ENCODE measurements at places on chromosomes 13 and 19. TPM values are rescaled to one million over a fixed set of nuclear protein-coding genes. Genes with fewer than 3 reads are reported as not detected.
A peak's percentile ranks its signal among the peaks of the same experiment; 100 is the strongest.

GRCh38 chr13:62038214-62038613 is 622.6 kb upstream of the PCDH20 start:
- no peak for DNase-seq

GRCh38 chr13:77448689-77449088 is 86.8 kb upstream of the SCEL start:
- no peak for DNase-seq

DNA sequence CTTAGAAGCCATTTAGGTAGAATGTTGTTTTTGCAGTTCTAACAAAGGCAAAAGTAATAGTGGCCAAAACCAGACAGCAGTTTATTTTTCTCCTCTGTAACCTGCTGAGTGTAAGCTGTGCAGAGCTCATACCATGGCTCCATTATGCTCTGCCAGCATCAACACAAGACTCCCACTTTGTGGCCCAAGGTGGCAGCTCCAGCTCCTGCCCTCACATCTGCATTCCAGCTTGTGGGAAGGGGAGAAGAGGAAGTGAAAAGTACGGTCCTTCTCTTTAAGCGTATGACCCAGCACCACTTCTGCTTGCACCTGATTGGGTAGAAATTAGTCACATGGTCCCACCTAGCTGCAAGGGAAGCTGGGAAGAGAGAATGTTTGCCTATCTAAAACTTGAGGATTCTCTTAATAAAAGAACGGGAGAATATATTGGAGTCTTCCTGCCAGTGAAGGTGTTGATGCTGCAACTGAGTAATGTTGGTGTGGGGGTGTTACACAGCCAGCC is 19.2 kb downstream of the ADGRE1 start:
- no peak for DNase-seq

GRCh38 chr13:51629491-51630287 is 45.4 kb downstream of the WDFY2 start:
- no peak for DNase-seq

GRCh38 chr19:29527500-29528328 is 1.9 kb downstream of the VSTM2B start:
- DNase-seq = no peak

DNA sequence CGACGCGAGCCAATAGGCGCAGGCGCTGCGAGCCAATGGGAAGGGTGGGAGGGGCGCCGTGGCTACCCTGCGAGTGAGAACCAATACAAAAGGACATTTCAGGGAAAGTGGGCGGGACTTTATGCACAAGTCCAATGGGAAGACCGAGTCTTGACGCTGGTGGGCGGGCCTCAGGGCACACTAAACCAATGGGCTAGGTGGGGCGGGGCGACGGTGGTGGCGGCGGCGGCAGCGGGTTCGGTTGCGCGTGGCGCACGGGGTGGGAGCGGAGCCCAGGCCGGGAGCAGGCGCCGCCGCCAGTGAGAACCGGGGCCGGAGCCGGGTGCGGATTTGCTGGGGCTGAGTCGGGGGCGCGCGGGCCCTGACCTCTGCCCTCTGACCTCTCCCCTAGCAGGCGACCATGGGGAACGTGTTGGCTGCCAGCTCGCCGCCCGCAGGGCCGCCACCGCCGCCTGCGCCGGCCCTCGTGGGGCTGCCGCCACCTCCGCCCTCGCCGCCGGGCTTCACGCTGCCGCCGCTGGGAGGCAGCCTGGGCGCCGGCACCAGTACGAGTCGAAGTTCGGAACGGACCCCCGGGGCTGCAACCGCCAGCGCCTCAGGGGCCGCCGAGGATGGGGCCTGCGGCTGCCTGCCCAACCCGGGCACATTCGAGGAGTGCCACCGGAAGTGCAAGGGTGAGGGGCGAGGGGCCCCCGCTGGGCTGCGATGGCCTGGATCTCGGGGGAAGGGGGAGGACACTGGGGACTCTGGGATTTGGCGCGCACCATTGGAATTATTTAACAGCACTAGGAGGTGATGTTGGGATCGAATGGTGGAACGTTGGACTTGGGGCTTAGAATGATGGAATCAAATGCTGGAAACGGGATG is at the start of gene TOMM40:
TOMM40 (plus strand) TSS at position 239 of the 867 bp plus-strand sequence; CDS start at position 401, 162 bp downstream.
- no peak for DNase-seq

DNA sequence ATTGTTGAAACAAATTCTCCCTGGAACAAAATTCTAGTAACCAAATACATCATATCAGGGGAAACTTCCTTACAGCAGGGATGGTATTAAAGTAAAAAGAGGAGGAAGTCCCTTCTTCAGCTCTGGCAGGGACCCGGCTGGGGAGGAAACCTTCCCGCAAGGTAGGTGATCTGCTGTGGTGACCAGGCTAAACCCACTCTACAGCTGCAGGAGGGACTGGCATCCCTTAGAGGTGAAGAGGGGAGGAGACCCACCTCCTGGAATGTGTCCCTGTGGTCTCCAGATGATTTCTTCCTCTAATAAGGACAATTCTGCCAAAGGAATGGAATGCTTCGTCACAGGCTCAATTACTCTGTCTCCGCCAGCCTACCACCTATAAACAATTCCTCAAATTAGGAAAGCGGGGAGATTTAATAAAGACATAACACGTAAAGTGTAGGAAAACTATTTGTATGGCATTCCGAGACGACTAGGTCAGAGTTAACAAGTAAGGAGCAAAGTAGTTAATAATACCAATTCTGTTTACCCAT is 637 bp upstream of the PDS5B start:
- DNase-seq = no peak

- DNase-seq = no peak
Observed at GRCh38 chr13:75643693-75644092, 7.6 kb downstream of the LMO7 start.

DNA sequence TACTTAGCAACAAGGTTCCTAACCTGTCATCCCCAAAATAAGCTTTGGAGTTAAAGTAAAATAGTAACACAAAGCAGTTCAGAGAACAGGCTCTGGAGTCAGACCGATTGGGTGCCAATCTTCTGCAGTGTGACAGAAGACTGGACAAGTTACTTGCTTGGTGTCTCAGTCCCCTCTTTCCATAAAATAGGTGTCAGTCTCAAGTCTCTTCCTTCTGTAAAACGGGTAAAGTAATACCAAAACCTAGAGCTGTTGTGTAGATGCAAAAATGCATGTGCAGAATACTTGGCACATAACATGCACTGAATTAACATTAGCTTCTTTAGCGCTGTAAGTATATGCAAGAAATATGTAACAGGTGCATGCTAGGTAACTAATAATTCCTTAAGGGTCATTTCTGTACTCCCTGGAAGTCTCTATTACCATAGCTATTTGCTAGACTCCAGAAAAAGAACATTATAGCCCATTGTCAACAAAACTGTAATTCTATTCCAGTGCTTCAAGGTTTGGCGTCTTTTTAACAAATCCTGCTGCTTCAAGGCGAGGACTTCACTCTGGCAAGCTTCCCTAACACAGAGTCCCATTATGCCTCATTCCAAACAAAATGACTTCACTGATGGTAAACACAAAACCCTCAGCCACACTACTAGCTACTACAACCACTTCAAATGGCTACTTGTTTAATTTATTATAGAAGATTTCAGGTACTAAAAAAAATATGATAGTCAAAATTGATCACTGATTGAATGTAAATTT is 32.8 kb downstream of the ELF1 start:
- DNase-seq = peak; percentile 64

DNA sequence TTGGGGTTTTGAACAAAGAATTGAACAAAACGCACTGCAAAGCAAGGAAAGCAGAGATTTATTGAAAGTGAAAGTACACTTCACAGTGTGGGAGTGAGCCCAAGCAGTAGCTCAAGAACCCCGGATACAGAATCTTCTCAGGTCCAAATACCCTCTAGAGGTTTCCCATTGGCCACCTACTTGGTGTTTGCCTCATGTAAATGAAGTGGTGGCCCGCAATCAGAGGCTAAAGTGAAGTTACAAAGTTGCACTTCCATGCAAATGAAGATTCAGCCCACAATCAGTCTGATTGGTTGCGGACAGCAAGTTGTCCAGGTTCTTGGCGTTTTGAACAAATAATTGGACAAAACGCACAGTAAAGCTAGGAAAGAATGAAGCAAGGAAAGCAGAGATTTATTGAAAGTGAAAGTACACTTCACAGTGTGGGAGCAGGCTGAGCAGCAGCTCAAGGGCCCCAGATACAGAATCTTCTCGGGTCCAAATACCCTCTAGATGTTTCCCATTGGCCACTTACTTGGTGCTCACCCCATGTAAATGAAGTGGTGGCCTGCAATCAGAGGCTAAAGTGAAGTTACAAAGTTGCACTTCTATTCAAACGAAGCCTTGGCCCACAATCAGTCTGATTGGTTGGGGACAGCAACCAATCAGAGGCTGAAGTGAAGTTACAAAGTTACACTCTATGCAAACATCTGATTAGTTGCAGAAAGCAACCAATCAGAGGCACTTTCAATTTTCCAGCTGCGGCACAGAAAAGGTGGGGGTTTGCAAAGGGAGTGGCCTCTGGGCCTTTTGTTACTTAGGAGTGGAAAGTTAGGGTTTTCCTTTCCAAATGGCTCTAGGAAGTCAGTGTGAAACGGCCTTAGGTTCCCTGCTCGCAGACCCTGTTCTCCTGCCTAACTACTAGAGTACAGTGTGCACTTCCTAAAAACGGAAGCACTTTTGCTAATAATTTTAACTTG is 4.8 kb upstream of the TM9SF2 start:
- DNase-seq = no peak

DNA sequence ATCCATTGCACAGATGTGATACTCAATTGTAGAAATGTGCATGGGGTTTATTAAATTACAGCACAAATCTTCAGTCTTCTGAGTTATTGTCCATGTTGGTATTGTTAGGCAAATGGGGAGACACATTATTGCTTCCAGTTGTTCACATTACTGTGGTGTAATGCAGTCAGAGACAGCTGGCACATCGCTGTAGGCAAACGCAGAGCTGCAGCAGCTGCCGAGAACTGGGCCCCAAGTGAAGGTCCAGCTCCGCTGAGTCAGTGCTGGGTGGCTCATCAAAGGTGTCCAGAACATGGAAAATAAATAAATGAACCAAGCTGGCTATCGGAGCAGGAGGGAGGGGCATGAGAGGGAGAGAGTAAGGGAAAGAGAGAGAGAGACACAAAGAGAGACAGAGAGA is 299.1 kb upstream of the OBI1 start:
- DNase-seq = no peak

GRCh38 chr19:18183529-18183928 is 9.5 kb upstream of the MPV17L2 start:
- no peak for DNase-seq

GRCh38 chr13:30991184-30991583 is 58.7 kb downstream of the TEX26 start:
- no peak for DNase-seq

- no peak for DNase-seq
Observed at GRCh38 chr19:10916602-10917001, 11.8 kb downstream of the YIPF2 start.

- DNase-seq = no peak
Observed at GRCh38 chr19:737591-738093, 13.3 kb upstream of the MISP start.

- no peak for DNase-seq
Observed at GRCh38 chr13:43684963-43685725, 101.6 kb downstream of the ENOX1 start.

Gene ZSWIM9
- polyA plus RNA-seq = 7.7 TPM

Gene NUMBL
- polyA plus RNA-seq = 10.3 TPM

Gene TUBB4A
- 2.3 TPM for polyA plus RNA-seq

Gene SYDE1
- 21.8 TPM for polyA plus RNA-seq

Gene TJP3
- polyA plus RNA-seq = 9.4 TPM

Gene PSPN
- polyA plus RNA-seq = 2.4 TPM

Gene FLT3LG
- 5.2 TPM for polyA plus RNA-seq

Gene ZNF415
- 25.2 TPM for polyA plus RNA-seq

Gene PRR20E
- not detected for polyA plus RNA-seq

Gene FSD1
- polyA plus RNA-seq = 1.9 TPM

Data from right lung (tissue), 10 donors.